T-helper 2 cell treated with Interferon-gamma antibody and Interleukin-4, amounts not matched to agents 100 ng/mL and 5 ng/mL, for 36 hours (primary cell): ENCODE measurements at places on chromosomes 3 and 15. TPM values are rescaled to one million over a fixed set of nuclear protein-coding genes. Genes with fewer than 3 reads are reported as not detected.

The RGMA gene
- total RNA-seq: not detected in 2 replicates

The ABHD17C gene
- total RNA-seq: 3.6 and 3.7 TPM in 2 replicates

The ARHGAP31 gene
- 2.7 and 3.0 TPM in 2 replicates for total RNA-seq

The TGM4 gene
- total RNA-seq: not detected in 2 replicates

The DOCK3 gene
- 0.93 TPM in 2 replicates for total RNA-seq

The AMIGO3 gene
- total RNA-seq: 0.27 TPM in 1 of 2 replicates, not detected in the other

The CA12 gene
- total RNA-seq: not detected in 2 replicates

The GOLGA6L9 gene
- total RNA-seq: 0.89 and 0.91 TPM in 2 replicates

The CDHR4 gene
- total RNA-seq: not detected in 2 replicates

The TERB2 gene
- total RNA-seq: not detected in 2 replicates

The RASGRF1 gene
- total RNA-seq: not detected in 2 replicates

The SLC9C1 gene
- not detected in 2 replicates for total RNA-seq

The CAPN3 gene
- total RNA-seq: 3.1 and 4.7 TPM in 2 replicates

The ZPLD1 gene
- not detected in 2 replicates for total RNA-seq

The NLGN1 gene
- not detected in 2 replicates for total RNA-seq

The ATP13A4 gene
- total RNA-seq: 1.6 and 2.7 TPM in 2 replicates

The NEIL1 gene
- 1.3 and 2.0 TPM in 2 replicates for total RNA-seq

The RBP2 gene
- not detected in 2 replicates for total RNA-seq

The KNG1 gene
- not detected in 2 replicates for total RNA-seq

The LSAMP gene
- total RNA-seq: not detected in 2 replicates

The OR5K2 gene
- total RNA-seq: not detected in 2 replicates

The ATP2C1 gene
- 55.4 and 59.9 TPM in 2 replicates for total RNA-seq

The SPATA12 gene
- not detected in 2 replicates for total RNA-seq

The COLQ gene
- 2.7 and 3.9 TPM in 2 replicates for total RNA-seq

The AP4E1 gene
- 13.5 and 13.6 TPM in 2 replicates for total RNA-seq

The FAM81A gene
- 1.2 and 1.4 TPM in 2 replicates for total RNA-seq

The CCDC12 gene
- total RNA-seq: 67.6 and 71.5 TPM in 2 replicates

The LINGO1 gene
- total RNA-seq: not detected in 2 replicates

The BCL2A1 gene
- 17.5 and 20.0 TPM in 2 replicates for total RNA-seq

The BNC1 gene
- total RNA-seq: not detected in 2 replicates

The CIP2A gene
- 56.2 and 57.0 TPM in 2 replicates for total RNA-seq

The LRRK1 gene
- total RNA-seq: 0.64 and 0.66 TPM in 2 replicates

The CPNE9 gene
- total RNA-seq: 0.20 and 0.36 TPM in 2 replicates

The ITIH1 gene
- not detected in 2 replicates for total RNA-seq

The C3orf20 gene
- 0.20 and 0.30 TPM in 2 replicates for total RNA-seq

The HRG gene
- not detected in 2 replicates for total RNA-seq

The STRIT1 gene
- total RNA-seq: not detected in 2 replicates

The LRIG1 gene
- total RNA-seq: 33.9 and 34.2 TPM in 2 replicates

The CHRM5 gene
- not detected in 2 replicates for total RNA-seq

The CDAN1 gene
- 21.7 and 27.6 TPM in 2 replicates for total RNA-seq

The KCNAB1 gene
- total RNA-seq: not detected in 2 replicates

The LDHAL6B gene
- not detected in 2 replicates for total RNA-seq

The EFCC1 gene
- 0.07 TPM in 1 of 2 replicates, not detected in the other for total RNA-seq

The FAM131A gene
- total RNA-seq: 3.8 and 5.3 TPM in 2 replicates

The TTC21A gene
- 1.7 and 1.8 TPM in 2 replicates for total RNA-seq

The RTP1 gene
- not detected in 2 replicates for total RNA-seq

The C2CD4A gene
- not detected in 2 replicates for total RNA-seq

The KIF7 gene
- 0.84 and 1.0 TPM in 2 replicates for total RNA-seq

The FES gene
- total RNA-seq: 25.8 and 28.8 TPM in 2 replicates

The CRELD1 gene
- 16.0 and 20.2 TPM in 2 replicates for total RNA-seq

The KLHL40 gene
- not detected in 2 replicates for total RNA-seq

The CD200 gene
- total RNA-seq: 9.4 and 10.4 TPM in 2 replicates

The CPB1 gene
- total RNA-seq: not detected in 2 replicates

The VPS18 gene
- total RNA-seq: 15.6 and 16.8 TPM in 2 replicates

The GCSAM gene
- 2.3 and 2.8 TPM in 2 replicates for total RNA-seq

The SEMA6D gene
- not detected in 2 replicates for total RNA-seq

The FBXW12 gene
- not detected in 2 replicates for total RNA-seq

The SV2B gene
- total RNA-seq: 0.05 and 0.20 TPM in 2 replicates

The ATG7 gene
- 38.3 and 41.9 TPM in 2 replicates for total RNA-seq
